ENCODE measurements at places on chromosomes 12 and 14.

DNA sequence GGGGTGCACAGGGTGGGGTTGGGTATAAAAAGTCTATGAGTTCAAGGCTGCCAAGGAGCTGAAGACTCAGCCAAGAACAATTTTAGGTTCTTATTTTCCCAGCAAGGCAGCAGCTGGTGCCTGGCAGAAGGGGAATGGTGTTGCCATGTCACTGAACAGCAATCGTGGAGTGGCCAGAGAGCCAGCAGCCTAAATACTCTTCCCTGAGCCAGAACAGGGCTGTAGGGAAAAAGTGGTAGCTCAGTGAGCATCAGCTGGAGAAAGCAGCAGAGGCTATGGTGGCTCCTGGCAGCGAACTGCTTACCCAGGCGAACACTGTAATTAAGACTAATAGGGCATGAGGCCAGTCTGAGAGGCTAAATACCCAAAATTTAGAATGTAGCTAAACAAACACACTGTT is 334.9 kb downstream of the RMST start:
- no peak for DNase-seq

DNA sequence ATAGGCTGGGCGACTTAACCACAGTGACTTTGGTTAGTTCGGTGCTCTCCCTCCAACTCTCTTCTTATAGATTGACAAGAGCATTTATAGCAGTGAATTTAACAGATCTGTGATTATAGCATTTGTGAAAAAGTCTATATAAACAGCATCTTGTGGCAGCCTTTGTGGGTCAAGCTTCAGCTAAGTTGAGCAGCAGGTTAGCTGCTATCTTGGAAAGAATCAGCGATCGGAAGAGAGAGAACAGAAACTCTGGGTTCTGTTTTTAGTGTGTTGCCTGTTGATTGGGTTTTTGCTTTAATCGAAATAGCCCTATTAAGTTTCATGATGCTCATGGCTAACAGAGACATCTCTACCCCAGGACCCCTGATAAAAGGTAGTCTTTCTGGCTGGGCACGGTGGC is 20.2 kb downstream of the EVL start:
- DNase-seq = no peak

- no peak for DNase-seq
Measured at GRCh38 chr12:52178443-52178842, 13.4 kb downstream of the KRT80 start.

DNA sequence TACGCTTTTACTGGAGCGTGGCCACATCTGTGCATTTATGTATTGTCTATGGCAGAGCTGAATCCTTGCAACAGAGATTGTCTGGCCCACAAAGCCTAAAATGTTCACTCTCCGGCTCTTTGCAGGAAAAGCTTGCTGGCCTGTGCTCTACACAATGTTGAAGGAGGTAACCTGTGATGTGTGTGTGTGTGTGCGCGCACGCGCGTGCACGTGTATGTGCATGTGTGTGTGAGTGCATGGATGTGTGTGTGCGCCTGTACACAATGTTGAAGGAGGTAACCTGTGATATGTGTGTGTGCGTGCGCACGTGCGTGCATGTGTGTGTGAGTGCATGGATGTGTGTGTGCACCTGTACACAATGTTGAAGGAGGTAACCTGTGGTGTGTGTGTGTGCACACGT is 62.7 kb downstream of the RFLNA start:
- no peak for DNase-seq

GRCh38 chr12:72075891-72076557 is 137.4 kb downstream of the TPH2 start:
- no peak for DNase-seq

GRCh38 chr12:12722435-12723148 is 5.4 kb downstream of the CDKN1B start:
- DNase-seq = no peak

DNA sequence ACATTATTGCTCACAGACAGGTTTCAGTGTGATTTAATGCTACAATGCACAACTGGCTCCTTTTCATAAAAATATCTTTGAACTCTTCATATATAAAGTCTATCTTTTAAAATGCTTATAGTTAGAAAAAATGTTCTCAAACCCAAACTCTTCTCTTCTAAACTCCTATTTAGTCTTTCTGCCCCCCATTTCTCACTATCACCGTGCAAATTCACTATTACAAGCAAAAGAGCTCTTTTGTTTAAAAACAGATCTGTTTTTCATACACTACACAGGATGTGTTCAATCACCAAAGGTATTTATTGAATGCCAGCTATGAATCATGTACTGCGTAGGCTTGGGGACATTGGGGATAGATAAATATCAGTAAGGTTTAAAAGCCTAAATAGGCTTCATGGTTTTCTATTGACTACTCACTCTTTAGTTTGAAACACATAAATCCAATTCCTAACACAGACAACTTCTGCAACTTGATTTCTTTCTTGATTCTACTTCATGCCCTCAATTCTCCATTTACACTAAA is 692.3 kb downstream of the C12orf50 start:
- DNase-seq = no peak

GRCh38 chr12:113202300-113203075 is 17.0 kb downstream of the RITA1 start:
- DNase-seq = no peak

DNA sequence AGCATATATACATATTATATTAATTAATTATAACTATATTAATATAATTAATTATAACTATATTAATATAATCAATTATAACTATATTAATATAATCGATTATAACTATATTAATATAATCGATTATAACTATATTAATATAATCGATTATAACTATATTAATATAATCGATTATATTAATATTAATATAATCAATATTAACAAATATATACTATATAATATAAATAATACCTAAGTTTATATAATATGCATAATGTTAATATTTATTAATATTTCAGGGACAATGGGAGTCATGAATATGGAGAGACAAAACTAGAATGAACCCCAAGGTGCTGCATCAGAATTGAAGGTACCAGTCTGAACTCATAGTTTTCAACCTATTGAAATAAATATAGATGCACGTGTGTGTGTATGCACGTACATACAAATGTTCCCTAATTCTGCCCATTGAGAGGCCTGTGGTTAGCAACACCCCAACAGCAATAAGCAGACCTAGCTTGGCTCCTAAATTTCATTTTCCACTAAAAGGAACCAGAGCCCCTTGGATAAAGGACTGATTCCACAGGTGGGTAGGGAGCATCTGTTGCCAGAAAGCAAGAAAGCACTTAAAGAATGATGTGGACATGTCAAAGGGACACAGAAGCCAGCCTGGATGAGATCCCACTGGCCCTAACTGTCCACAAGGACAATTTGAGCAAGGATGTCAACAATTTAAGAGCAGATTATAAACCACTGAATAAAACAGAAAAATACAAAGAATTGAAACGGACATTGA is 21.3 kb downstream of the SSH1 start:
- no peak for DNase-seq

DNA sequence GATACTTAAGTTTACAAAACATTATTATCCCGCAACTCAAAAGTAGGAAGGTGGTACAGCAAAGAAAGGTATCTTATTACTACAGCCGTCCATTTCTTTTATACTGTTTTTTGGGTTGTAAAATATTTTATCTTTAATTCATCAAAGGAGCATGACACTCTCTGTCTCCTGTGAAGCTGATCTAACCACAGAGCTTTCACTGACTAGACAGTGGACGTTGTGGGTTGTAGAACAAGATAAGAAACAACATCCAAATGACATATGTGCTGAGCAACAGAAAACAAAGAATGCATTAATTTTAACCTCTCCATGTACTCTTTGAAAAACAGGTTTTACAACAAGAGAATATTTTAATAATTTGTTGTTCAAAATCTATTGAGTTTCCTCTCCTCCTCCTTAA is 195.9 kb upstream of the FBXO33 start:
- no peak for DNase-seq

DNA sequence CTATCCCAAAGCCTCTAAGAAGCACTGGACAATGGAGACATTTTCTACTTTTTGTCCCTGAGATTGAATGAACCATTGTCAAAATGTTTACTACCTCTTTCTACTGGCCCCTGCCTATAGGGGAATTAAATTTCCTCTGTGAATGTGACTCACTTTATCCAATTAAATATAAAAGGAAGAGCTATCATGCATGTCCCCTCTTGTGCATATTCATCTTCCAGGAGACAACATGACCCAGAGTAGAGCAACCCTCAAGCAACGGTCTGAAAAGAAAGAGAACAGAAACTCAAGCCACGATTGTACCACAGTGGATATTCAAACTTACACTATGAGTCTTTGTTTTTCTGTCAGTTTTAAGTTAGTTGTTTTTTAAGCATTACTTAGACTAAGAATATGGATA is 938.4 kb upstream of the ATXN7L3B start:
- DNase-seq = no peak

GRCh38 chr12:43676183-43676813 is 82.3 kb downstream of the PUS7L start:
- peak; percentile 11 for DNase-seq

DNA sequence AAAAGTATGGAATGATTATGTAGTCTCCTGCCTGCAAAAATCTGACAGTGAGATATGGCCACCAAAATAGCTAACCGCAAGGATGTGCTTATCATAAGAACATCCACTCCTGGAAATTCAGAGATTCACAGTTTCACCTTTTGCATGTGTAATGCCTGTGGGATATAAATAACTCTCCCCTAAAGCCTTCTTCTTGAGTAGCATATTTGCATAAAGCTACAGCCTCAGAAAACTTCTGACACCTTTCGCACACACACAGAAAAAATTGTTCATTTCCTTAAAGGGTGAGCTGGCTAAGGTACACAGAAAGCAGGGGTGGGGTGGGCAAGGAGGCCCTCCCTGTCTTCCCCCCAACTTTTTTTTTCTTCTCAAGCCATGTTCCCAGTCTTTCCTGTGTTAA is 3.1 kb upstream of the IGF1 start:
- DNase-seq = no peak

DNA sequence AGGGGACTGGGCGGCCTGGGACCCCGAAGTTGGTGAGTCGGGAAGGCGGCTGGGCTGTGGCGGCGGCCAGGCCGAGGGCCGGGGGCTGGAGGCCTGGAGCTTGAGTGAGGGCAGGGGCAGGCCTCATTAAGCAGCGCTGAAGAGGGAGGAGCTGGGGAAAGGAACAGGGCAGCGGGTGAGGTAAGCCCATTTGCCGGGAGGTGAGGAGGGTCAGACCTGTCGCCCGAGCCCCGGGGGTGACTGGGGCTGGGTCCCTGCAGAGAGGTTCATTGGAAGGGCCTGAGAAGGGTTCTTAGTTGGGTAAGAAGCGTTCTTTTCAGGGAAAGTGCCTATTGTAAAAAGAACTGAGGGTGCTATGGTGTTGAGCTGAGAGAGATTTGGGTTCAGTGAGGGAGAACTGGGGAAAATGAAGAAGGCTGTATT is 441 bp downstream of the RAB5B start:
- DNase-seq = peak; percentile 56

GRCh38 chr14:61940666-61941420 is 178.6 kb downstream of the SNAPC1 start:
- DNase-seq = no peak

DNA sequence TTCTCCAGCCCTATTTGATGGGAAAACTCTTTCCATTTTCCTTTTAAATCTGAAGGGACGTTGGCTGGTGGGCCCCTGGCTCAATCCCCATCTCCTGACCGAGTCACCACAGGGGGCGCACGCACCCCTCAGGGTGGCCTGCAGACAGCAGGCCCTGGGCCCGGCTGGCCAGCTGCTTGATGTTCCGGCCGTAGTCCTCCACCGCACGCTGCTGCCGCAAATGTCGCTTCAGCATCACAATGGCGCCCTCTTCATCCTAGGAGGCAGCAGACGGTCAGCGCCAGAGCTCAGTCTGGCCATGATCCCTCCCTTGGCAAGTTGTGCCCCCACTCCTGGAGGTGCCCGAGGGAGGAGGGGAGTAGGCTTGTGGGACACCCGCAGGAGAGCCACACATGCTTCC is 70.0 kb downstream of the PLEKHG3 start:
- no peak for DNase-seq

DNA sequence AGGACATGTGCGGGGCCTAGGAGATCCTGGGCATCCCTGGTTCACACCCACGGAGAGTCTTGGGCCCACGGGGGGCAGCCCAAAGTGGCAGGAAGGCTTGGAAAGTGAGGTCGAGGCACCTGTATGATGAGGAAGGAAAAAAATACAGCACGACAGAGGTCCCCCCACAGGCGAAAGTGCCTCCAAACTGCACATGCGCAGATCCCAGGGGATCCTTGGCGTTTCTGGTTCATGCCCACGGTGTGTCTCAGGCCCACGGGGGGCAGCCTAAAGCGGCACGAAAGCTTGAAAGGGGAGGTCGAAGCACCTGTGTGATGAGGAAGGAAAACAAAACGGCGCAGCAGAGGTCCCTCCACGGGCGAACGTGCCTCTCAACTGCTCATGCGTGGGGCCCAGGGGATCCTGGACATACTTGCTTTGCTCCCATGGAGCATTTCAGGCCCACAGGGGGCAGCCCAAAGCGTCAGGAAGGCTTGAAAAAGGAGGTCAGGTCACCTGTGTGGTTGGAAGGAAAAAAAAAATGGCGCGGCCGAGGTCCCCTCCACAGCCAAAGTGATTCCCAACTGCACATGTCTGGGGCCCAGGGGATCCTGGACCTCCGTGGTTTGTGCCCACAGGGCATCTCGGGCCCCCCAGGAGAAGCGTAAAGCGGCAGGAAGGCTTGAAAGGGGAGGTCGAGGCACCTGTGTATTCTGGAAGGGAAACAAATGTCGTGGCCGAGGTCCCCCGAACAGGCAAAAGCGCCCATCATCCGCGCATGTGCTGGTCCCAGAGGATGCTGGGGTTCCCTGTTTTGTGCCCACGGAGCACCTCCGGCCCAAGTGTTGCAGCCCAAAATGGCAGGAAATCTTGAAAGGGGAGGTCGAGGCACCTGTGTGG is 582.6 kb downstream of the ALG10 start:
- no peak for DNase-seq

DNA sequence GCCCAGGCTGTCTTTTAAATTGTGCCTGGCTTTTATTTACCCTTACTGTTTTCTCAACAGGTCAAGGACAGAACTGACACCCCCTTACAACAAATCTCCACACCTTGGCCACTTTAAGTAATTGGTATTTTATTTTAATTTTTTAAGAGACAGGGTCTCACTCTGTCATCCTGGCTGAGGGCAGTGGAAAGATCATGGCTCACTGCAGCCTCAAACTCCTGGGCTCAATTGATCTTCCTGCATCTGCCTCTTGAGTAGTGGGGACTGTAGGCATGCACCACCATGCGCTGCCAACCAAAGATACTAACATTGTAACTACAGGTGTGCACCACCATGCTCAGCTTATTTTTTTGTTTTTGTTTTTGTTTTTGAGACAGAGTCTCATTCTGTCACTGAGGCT is 109.8 kb downstream of the PTPN11 start:
- no peak for DNase-seq

- DNase-seq = peak; percentile 58
Measured at GRCh38 chr12:8681129-8681884, 16.5 kb upstream of the RIMKLB start.

GRCh38 chr14:35999294-35999693 is 173.2 kb downstream of the BRMS1L start:
- no peak for DNase-seq

GRCh38 chr14:27090716-27091115 is 492.9 kb upstream of the NOVA1 start:
- no peak for DNase-seq

DNA sequence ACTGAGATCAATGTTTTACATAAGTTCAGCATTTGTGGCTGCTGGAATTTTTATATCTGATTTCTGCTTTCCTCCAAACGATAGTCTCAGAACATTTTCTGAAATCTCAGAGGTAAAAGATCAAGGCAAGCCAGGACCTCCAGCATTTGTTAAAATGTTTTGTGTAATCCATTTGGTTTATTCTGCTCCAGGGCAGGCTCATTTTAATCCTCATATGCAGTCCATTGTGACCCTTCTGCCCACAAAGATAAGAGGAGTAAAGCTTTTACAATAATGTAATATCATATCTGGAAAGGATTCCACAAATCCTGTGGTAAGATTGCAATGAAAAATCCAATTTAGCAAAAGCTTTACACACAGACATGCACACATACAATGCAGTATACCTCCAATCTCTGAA is 55.3 kb upstream of the KCNH5 start:
- DNase-seq = no peak

All from Calu3 (cell line).